ENCODE measurements at places on chromosomes 16 and 17. TPM values are rescaled to one million over a fixed set of nuclear protein-coding genes. Genes with fewer than 3 reads are reported as not detected.

DNA sequence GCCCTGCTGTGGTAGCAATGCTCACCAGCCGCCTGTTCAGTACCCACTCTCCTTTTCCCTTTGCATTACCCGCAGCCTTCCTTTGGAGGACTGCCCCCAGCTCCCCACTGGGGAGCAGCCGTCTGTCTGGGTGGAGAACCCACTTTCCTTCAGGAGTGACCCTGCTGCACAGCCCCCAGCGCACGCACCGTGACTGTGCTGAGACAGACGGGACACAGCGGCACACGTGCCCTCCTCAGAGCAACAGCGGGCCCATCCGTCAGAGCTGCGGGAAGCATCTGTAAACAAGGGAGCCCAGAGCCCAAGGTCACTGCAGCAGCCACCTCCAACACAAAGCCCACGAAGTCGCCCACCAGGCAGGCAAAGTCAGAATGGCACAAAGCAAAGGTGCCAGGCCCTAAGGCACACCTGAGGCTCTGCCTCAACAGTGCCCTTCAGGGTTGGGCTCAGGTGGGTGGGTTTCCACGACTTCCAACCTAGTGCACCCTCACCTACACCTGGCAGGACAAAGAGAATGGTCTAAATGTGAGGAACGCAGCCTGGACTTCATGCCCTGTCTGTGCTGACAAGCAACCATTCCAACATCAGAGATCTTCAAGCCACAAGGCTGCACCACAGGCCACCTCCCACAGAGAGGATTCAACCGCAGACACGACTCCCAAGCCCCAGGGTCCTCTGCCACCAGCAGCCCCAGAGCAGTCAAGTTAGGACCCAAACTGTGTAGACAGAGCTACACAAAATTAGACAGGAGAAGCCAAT, 9.9 kb downstream of the AXIN1 start:
- no peak for DNase-seq

- DNase-seq = no peak
These were observed 10.4 kb downstream of the MGAT5B start for GRCh38 chr17:76878568-76878967.

DNA sequence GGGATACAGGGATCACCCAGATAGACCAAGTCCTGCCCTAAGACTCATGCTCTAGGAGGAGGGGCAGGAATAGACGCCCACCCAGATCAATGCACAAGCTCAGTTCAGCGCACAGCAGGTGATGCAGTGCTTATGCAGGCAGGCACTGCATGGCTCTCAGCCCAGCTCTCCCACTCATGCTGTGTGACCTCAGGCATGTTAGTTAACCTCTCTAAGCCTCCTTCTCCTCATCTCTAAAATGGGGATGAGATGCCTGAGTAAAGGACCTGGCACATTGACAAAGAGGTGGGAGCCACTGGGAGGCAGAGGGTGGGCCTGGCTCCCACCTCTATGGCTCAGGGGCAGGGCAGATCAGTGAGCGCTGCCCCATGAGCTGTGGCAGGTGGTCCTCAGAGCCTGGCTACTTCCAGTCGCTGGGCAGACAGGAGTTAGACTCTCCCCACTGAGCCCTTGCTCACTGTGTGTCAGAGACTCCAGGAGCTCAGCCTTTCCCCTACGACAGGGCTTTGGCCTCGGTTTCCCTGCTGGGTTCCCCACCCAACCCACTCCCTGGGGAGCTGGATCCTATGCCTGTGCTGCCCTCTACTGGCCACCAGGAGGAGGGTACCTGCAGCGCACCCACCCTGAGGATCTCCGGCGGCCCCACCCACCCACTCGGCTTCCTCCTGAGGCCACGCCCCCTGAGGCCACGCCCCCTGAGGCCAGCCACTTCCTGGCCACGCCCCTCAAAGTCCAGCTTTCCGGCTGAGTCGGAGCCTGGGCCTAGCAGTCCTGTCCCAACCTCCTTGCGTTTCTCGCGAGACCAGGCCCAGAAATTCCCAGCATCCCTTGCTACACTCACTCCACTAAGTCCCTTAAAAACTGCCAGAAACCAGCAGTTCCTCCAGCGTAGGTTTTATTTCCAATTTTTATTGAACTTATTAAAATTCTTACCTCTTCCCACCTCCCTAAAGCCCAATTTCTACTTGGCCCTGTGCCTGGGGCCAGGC, 196.1 kb downstream of the GSG1L start:
- DNase-seq = peak; percentile 11

GRCh38 chr17:81511554-81511803, 1.1 kb downstream of the ACTG1 start:
- DNase-seq = no peak

- no peak for DNase-seq
These were observed 902 bp upstream of the DHRS7B start for GRCh38 chr17:21125862-21126261.

GRCh38 chr16:57770361-57770760, 31.9 kb downstream of the KIFC3 start:
- no peak for DNase-seq

DNA sequence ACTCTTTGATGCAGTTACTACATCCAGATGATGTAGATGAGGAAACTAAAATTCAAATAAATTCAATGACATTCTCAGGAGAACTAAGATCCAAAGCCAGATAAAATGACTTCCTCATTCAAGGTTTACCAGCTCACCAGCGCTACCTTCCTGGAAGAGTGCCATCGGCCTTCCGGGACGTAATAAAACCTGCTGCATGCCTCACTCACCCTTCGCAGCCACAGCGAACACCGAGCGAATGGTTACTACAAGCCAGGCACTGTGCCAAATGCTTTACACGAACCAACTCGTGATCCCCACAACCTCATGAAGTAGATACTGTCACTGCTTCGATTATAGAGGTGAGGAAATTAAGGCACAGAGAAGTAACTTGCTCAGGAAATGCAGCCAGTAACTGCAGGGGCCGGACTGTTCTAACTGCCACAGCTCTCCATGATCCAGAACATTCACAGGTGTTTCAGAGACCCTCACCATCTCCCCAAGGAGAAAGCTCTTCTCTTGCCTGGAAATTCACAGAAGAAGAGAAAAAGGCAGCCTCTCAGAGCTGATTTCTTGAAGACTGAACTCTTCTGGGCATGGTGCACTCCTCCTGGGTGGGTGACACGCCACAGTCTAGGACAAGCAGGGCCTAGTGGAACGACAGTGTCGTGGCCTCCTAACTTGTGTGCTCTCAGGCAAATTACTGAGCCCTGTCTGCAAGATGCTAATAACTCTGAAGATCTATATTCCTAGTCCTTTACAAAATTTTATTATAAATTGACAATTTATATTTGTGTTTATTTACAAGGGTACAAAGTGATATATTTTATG, 46.8 kb downstream of the HIC1 start:
- DNase-seq = no peak

- DNase-seq = no peak
These were observed 6.2 kb downstream of the EFNB3 start for GRCh38 chr17:7711051-7711755.

DNA sequence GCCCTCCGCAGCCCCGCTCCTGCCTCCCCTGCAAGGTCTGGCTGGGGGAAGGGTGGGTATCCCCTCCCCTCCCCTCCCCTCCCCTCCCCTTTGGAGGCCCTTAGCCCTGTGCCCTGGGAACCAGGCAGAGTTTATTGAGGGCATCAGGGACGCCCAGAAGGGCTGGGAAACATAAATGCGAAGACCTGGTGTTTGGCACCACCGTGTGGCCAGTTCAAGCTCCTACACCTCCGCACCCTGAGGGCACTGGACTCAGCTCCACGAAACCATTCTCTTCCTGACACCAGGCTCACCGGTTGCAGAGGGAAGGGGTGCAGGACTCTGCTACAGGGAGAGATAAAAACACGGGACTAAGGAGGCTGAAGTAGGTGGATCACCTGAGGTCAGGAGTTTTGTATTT, 1.0 kb upstream of the AIPL1 start:
- no peak for DNase-seq

DNA sequence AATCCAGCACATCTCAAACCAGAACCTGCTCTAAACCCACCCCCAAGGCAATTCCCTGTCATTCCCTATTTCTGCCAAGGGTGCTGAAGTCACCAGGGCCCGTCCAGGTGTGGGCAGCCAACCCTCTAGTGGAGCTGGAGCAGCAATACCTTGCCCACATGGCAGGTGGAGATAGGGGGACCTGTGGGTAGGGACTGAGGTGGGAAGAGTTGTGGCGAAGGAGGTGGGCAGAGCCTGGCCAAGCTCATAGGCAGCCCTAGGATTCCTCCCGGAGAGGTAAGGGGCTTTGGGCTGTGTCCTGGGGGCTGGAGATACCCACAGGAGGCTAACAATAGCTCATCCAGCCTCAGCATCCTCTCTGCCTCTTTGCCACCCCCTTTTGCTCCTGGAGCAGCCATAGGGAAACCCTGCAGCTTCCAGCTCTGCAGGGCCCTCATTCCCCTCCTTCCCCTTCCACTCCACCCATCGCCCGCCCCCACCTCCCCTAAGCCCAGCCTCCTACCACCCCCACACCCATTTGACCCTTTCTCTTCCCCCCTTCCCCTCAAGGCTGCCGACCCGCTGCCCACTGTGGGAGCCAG, 30.4 kb upstream of the CRHR1 start:
- DNase-seq = no peak

- DNase-seq = no peak
These were observed 51.1 kb upstream of the CACNG5 start for GRCh38 chr17:66783656-66784381.

DNA sequence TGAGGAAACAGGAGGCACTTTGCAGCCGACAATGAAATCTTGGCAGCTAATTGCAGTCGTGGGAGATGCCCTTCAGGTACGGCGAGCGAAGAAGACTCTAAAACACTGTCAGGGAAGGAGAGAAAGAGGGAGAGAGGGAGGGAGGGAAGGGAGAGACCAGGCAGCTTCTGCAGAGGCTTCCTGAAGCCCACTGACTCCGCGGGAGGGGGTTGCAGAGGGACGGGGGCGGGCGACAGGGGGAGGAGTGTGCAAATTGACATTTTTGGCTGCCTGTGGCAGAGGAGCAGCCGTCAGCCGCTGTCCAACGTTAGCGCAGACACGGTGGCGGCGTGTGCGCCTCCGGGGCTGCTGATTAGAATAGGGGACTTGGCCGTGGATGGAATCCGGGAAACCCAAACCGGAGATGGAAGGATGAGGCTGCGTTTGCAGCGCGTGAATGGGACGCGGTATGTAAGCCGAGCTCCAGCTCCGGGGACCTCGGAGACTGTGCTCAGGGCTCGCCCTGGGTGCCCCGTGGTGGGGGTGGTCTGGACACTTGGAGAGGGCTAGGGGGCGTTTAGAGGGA, 849.1 kb upstream of the RBFOX1 start:
- DNase-seq = no peak

- DNase-seq = no peak
These were observed 33.8 kb upstream of the CRISPLD2 start for GRCh38 chr16:84785843-84786581.

DNA sequence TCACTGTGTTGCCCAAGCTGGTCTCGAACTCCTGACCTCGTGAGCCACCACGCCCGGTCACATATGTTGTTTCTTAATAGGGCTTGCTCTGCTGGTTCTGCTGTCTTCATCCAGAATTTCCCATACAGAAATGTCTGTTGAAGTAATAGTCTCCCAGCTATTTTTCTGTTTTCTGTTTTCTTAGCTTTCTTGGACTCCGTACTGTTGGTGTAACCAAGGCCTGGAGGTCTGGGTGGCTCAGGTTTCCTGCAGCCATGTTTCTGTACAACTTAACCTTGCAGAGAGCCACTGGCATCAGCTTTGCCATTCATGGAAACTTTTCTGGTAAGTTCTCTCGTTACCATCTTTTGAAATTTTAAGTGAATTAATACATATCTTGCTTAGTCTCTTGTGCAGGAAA, 2.8 kb downstream of the SF3B3 start:
- no peak for DNase-seq

DNA sequence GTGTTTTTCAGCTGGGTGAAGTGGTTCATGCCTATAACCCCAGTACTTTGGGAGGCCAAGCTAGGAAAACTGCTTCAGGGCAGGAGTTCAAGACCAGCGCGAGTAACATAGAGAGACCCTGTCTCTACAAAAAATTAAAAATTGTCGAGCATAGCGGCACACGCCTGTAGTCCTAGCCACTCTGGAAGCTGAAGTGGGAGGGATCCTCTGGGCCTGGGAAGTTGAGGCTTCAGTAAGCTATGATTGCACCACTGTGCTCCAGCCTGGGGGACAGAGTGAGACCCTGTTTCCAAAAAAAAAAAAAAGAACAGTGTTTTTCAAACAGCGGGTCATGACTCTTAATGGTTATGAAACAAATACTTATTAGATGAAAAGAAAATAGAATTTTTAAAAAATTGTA, 2.3 kb upstream of the CYTH1 start:
- DNase-seq = no peak

Gene PROCA1
- 7.3 TPM for polyA plus RNA-seq

Gene IL17C
- not detected for polyA plus RNA-seq

Gene CEP295NL
- 0.13 TPM for polyA plus RNA-seq

Gene NSMCE1
- polyA plus RNA-seq = 80.2 TPM

Gene TNRC6C
- polyA plus RNA-seq = 12.7 TPM

Measured in right renal pelvis (tissue), 4 donors.